ENCODE measurements at places on chromosomes 4 and X. TPM values are rescaled to one million over a fixed set of nuclear protein-coding genes. Genes with fewer than 3 reads are reported as not detected.

MTHFD2L gene
- 1.7 TPM for polyA plus RNA-seq

AKAP4 gene
- not detected for polyA plus RNA-seq

DNA sequence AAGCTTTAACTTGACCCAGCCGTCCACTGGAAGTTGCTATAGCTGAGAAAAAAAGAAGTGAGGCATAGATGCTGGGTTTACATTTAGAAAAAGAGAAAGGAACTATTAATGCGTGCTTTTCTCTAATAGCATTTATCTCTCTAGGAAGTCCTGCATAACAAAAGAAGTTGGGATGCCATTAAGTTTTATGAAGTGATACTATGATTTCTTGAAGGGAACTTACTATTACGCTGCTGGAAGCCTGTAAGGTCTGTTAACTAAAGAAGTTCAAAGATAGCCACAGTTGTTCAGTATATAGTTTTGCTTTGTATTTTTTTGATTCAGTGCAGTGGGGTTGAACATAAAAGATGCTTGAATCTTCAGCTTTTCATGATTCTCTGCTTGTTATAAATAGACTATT lies 203.4 kb downstream of the CCSER1 start:
- no peak for DNase-seq

GRCh38 chr4:86706923-86707597 lies 112.9 kb downstream of the PTPN13 start:
- no peak for DNase-seq

SLC26A1 gene
- polyA plus RNA-seq: 0.09 TPM

RTL9 gene
- polyA plus RNA-seq: 0.18 TPM

DNA sequence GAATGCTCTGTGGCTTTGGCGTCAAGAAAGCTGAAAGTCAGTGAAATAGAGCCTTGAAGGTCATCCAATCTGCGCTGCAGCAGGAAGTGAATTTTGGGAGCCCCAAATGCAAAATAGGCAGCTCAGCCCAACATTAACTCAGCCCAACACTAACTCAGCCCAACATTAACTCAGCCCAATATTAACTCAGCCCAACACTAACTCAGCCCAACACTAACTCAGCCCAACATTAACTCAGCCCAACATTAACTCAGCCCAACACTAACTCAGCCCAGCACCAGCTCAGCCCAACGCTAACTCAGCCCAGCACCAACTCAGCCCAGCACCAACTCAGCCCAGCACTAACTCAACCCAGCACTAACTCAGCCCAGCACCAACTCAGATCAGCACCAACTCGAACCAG lies 71.5 kb downstream of the SORBS2 start:
- no peak for DNase-seq

GRCh38 chrX:83984961-83985360 lies 124.0 kb downstream of the CYLC1 start:
- no peak for DNase-seq

NKX3-2 gene
- 0.04 TPM for polyA plus RNA-seq

GRCh38 chr4:89447543-89447942 lies 139.9 kb upstream of the GPRIN3 start:
- DNase-seq: no peak

ARMCX1 gene
- 18.9 TPM for polyA plus RNA-seq

CFAP47 gene
- polyA plus RNA-seq: not detected

RPL36A gene
- polyA plus RNA-seq: 1,079 TPM

DNA sequence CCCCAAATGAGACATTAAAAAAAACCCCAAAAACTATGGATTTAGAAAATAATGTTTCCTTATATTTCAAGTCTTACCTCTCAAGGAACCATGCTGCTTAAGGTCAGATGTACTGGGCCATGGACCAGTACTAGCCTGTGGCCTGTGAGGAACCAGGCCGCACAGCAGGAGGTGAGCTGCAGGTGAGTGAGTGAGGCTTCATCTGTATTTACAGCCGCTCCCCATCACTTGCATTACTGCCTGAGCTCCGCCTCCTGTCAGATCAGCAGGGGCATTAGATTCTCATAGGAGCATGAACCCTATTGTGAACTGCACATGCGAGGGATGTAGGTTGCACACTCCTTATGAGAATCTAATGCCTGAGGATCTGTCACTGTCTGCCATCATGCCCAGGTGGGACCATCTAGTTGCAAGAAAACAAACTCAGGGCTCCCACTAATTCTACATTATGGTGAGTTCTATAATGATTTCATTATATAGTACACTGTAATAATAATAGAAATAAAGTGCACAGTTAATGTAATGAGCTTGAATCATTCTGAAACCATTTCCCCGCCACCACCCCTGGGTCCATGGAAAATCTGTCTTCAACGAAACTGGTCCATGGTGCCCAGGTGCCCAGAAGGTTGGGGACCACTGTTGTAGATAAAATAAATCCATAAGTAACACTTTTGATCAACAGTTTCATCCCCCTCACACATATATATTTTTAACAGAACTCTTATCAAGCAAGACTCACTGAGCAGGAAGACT lies 105.3 kb upstream of the CBR4 start:
- DNase-seq: no peak

DNA sequence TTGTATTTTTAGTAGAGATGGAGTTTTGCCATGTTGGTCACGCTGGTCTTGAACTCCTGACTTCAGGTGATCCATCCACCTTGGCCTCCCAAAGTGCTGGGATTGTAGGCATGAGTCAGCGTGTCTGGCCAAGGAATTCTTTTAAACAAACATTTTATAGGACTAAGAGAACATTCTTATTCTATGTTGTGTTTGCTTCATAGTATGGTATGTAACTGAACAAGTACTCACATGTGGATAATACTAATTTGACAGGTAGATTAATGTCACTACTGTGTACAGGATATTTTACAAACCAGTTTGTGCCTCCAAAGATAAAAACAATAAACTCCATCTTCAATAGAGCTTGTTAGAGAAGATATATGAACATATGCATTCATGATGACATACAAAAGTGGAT lies 1353.4 kb downstream of the PCDH7 start:
- DNase-seq: no peak

DNA sequence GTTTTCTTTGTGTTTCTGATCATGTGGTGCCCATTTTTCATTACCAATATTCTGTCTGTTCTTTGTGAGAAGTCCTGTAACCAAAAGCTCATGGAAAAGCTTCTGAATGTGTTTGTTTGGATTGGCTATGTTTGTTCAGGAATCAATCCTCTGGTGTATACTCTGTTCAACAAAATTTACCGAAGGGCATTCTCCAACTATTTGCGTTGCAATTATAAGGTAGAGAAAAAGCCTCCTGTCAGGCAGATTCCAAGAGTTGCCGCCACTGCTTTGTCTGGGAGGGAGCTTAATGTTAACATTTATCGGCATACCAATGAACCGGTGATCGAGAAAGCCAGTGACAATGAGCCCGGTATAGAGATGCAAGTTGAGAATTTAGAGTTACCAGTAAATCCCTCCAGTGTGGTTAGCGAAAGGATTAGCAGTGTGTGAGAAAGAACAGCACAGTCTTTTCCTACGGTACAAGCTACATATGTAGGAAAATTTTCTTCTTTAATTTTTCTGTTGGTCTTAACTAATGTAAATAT lies 110.4 kb downstream of the IL13RA2 start:
- DNase-seq: no peak

DNAAF6 gene
- polyA plus RNA-seq: not detected

HCFC1 gene
- 3.3 TPM for polyA plus RNA-seq

TLR10 gene
- polyA plus RNA-seq: not detected

GRCh38 chrX:16347968-16348670 lies 180.8 kb downstream of the MAGEB17 start:
- no peak for DNase-seq
